ENCODE measurements at places on chromosomes 4 and X.
A peak's percentile ranks its signal among the peaks of the same experiment; 100 is the strongest.

- DNase-seq, result no peak
Measured at GRCh38 chrX:2854918-2855317, 26.2 kb downstream of the GYG2 start.

- DNase-seq, result peak; percentile 92
Measured at GRCh38 chr4:40992472-40993295, 221.7 kb downstream of the APBB2 start.

DNA sequence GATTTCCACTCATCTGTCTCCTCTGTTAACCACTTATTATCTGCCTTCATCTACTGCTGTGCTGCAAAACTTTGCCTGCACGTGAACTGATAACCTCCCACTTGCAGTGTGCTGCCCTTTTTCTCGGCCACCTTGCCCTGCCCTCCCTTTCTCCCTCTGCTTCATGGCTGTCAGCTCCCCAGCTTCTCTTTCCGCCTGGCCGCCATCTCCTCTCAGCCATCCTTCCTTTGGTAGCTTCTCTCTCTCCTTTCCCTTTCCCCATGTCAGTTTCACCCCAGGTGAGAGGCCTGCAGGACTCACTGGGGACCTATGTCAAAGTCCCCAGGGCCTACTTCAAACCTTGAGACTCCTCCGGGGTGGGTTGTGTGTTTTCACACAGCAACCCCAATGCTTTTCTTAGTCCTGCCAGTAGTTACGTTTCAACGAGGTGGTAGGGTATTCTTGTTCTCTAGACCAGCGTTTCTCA lies 6.6 kb downstream of the MSL3 start:
- DNase-seq, result no peak

- peak; percentile 58 for DNase-seq
Measured at GRCh38 chr4:74112399-74113105, 13.6 kb upstream of the CXCL2 start.

GRCh38 chrX:1591863-1592469 lies 562 bp downstream of the AKAP17A start:
- DNase-seq, result peak; percentile 13

DNA sequence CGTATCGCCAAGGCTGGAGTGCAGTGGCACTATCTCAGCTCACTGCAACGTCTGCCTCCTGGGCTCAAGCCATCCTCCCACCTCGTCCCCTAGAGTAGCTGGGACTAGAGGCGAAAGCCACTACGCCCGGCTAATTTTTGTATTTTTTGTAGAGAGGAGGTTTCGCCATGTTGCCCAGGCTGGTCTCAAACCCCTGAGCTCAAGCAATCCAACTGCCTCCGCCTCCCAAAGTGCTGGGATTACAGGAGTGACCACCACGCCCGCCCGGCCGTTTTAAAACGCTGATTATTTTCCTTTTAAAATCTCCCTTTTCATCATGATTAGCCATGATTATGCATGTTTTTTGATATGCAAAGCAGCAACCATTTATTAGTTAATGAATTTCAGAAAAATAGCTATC lies 2.2 kb downstream of the N4BP2 start:
- DNase-seq, result no peak

DNA sequence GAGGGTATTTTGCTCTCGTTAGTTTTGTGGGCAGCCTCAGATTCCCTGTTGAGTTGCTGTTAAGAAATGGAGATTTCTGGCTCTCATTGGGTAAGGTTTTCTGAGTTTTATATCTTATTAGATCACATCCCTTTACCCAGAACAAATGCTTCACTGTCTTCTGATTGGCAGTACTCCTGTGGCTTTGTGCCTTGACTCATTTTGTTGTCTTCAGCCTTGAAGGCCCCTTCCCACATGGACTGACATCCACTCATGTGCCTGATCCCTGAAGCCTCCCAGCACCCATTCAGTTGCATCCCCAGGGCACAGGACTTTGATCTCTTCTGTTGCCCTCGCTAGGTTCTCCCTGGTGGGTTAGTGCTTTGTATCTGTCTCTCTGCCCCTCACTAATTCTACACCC lies 10.4 kb downstream of the MED28 start:
- DNase-seq, result no peak
